ENCODE measurements at places on chromosomes 11 and 22.

GRCh38 chr11:20590381-20590780 lies 9.0 kb upstream of the SLC6A5 start:
- no peak for DNase-seq

DNA sequence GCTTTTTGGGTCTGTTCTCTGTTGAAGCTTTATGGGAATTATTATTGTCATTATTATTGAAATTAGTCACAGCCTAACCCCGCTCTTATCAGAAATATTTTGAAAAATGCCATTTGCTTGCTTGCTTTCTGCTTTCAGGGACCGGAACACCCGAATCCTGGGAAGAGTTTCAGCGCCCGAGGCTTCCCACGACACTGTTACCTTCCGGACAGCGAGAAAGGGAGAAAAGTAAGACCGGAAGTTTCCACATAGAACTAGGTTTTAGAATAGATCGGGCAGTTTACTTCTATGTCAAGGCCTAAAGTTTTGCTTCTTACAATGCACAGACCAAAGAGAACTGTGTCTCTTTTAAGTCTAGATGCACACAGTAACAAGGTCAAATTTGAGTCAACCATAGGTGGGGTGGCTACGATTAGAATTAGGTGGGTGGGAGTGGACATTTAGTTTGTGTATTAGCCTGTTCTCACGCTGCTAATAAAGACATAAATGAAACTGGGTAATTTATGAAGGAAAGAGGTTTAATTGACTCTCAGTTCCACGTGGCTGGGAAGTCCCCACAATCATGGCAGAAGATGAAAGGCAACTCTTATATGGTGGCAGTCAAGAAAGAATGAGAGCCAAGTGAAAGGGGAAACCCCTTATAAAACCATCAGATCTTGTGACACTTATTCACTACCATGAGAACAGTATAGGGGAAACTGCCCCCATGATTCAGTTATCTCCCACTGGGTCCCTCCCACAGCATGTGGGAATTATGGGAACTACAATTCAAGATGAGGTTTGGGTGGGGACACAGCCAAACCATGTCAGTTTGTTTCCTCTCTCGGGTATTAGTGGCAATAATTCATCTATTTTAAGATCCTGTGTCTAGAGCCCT lies 12.9 kb downstream of the MPEG1 start:
- DNase-seq, result no peak

DNA sequence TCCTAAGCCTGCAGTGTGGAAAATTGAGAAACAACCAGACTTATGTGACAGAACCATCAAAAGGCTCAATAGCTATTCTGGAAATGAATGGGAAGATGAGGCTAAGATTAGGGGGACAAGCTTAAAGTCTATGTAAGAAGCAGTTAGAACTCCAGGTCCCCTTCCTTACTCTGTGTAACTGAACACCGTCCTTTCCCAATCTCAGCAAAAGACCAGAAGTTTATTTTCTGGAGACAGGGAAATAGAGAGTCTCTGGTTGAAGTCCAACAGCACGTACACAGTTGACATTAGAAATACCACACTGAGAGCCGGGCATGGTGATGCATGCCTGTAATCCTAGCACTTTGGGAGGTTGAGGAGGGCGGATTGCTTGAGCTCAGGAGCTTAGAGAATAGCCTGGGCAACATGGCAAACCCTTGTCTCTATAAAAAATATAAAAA lies 93.9 kb downstream of the CD44 start:
- DNase-seq, result no peak

- DNase-seq, result no peak
Measured at GRCh38 chr11:117908109-117908895, 20.9 kb downstream of the TMPRSS13 start.

DNA sequence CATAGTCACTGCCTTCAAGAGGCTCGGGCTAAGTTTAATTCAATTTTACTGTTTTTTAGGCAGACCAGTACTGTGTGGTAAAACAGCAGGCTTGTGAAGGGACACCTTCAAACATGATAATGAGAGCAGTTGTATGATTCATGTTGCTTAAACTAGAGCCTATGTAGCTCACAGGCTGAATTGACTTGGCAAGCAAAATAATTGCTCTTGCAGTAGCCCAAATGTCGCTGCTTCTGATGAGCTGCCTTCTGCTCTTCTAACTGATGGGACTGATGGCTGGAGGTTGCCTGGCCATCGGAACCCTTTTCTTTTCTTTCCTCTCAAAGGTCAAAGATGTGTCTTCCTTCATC lies 137.6 kb downstream of the MAML2 start:
- no peak for DNase-seq

All from stimulated activated CD8-positive, alpha-beta memory T cell treated with anti-CD3 and anti-CD28 coated beads, Interleukin-4, amount 100 ng/mL, for 4 hours (primary cell).